ENCODE measurements at places on chromosomes 11 and 22.

DNA sequence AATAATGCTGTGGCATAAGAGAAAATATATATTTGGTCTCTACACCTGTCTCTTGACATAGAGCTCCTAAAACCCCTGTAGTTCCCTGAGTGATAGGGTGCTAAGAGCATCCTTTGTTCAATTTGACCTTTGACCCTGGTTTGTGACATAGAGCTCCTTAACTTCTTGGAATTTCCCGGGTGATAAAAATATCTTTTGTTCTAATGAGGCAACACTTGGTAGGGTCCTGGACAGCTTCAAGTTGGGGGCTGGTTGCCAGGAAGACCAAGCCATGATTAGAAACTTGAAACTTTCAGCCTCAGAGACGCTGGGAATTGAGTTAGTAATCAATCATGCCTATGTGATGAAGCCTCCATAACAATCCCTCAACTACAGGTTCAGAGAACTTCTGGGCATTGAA lies 105.4 kb downstream of the CASP12 start:
- no peak for DNase-seq

GRCh38 chr11:47373876-47374719 lies 4.2 kb downstream of the SPI1 start:
- peak; percentile 46 for DNase-seq

DNA sequence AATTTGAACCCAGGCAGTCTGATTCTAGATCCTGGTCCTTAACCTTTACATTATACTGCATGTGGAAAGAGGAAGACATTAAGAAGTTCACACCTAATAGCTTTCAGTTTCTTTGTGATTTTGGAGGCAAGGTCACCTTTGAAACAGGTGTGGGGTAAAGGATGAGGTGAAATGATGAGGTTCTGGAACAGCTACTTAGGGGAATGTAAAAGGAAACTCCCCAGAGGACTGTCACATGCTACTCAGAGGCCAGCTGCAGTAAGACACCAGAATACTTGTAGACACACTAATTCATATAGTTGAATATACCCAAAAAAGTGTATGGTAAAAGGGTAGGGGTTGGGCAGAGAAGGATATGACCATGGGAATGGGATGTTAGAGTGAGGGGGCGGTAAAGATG lies 5.4 kb downstream of the APIP start:
- no peak for DNase-seq

DNA sequence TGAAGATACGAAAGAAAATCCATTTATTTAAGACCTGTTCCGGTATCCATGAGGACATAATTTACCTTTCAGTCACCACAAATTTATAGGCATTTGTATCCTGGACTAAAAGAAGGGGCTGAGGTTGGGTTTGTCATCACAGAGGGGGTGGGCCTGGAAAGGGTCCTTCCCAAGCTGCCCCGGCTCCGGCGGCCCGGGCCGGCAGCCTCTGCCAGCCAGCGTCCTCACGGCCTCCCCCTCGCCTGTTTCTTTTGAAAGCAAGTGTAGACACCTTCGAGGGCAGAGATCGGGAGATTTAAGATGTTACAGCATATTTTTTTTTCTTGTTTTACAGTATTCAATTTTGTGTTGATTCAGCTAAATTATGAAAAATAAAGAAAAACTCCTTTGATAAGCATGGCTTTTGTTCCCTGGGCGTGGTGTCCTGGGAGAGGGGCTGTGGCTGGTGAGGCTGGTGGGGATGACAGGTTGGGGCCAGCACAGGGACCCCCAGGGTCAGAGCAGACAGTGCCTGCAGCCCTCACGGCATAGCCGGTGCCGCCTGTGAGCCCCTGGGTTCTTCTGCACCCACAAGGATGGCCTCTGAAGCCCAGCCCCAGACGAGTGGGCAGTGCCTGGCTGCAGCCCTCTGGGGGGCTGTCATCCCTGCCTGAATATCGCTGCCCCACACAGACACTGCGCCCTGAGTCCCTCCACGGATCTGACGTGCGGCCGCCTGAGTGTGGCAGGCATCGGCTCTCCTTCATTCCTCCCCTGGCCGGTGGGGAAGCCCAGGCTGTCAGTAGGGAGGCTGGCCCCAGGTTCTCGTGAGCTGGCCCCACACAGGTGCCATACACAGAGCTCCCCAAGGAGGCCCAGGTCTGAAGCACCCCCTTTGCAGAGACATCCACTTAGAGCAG lies 1075.9 kb downstream of the BRD1 start:
- no peak for DNase-seq

DNA sequence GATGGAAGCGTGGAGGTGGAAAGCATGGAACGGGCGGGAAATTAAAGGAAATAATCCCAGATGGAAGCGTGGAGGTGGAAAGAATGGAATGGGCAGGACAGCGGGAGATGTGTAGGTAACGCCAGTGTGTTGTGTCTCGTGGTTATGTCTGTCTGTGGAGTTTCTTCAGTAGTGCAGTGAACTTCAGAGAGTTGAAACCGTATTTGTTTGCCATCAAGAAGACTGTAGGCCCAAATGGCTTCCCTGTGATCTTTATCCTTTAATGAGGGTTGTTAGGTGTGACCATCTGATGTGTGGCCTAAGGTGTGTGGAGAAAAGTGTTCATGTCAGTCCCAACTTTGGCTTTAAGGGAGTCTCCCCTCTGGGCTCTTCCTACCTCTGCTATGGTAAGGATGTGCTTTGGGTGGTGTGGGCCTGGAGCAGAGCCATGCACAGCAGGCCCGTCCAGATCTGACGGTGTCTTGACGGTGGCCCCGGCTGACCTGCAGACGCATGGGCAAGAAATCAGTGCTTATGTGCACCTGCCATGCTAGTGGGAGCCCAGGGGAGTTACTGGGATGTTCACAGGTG lies 39.6 kb downstream of the AP2A2 start:
- no peak for DNase-seq

GRCh38 chr11:87575088-87575487 lies 537.4 kb downstream of the TMEM135 start:
- DNase-seq: no peak

DNA sequence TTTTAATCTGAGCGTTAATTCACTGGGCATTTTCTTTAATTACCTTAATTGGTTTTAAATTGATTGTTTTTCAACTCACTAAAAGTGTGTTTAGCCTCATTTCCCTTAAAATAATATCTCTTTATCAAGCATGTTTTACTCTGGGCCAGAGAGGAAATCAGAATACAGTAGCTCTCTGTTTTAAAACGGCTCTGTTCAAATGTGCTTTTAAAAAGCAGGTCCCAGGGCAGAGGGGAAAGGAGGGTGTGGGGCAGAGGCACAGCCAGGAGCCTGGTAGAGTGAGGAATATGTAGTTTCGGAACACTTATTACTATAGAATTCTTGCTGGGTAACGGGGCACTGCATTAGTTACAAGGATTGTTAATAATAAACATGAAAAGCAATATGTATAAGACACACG lies 47.6 kb downstream of the FBXO7 start:
- DNase-seq: no peak

DNA sequence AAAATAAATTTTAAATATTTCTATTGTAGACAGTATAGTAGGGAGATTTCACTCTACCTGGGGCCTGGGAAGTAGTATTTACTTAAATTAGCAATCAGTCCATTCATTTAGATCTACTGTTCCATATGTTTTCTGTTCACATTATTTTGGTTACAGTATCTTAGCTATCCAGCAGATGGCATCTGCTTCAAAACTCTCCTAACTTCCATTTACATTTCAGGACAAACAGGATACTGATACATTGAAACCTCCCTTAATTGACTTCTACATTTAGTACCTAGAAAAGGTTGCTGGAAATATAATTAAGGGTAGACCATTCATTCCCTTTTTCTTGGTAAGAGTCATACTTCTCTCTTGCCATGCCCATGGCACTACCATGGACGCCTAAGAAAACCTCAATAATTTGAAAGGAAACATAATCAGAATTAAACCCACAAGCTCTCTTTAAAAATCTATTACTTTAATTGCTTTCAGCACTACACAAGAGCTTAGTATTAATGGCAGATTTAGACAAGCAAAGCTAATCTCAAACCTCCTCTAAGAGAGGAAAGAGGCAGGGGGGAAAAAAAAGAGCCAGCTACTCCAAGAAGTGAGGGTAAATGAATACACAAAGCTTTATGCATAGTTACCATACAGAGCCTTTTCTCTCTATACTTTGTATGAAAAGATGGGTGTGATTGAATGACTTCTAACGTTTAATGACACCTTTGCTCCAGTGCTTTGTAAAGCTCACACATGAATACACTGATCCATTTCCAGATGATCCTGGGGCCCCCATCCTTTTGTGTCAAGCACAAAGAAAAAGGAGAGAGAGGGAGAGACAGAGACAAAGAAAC lies 131.2 kb upstream of the MTMR2 start:
- peak; percentile 63 for DNase-seq

- DNase-seq: peak; percentile 52
Observed at GRCh38 chr11:45931739-45932138, 9.3 kb downstream of the LARGE2 start.

GRCh38 chr11:98260983-98261382 lies 759.8 kb upstream of the CNTN5 start:
- peak; percentile 0 for DNase-seq

DNA sequence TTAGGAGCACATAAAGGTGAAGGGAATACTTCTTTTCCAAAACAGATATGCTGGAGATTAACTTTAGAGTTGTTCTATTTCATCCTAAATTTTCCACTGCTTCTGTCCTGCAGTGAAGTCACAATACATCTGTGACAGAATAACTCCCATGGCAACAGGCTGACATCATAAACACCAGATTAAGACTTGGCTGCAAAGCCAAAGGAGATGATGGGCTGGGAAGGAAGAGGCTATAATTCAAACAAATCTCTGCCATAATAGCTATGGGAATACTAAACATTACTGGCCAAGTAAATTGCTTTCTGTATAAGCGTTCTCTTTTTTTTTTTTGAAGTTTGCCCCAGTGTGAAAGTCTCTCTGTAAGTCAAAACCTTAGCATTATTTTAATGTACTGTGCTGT lies 107.7 kb downstream of the CADM1 start:
- no peak for DNase-seq

DNA sequence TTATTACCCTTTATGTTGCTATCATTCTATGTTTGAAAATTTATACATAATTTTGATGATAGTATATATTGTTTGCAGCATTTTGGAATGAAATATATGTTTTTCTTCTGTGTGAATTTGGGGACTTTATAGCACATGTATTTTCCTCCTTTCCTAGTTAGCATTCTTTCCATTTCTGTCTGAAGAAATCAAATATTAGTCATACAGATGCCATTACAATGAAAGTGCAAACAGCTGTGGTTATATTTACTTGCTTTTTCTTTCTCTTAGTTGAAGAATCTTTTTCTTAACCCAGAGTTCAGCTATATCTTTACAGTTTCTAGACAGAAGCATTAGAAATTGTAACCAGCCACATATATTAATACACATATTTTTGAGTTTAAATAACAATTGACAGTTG lies 753.1 kb upstream of the ARHGAP42 start:
- DNase-seq: peak; percentile 30

GRCh38 chr11:38510041-38510440 lies 1912.0 kb upstream of the RAG2 start:
- DNase-seq: no peak

DNA sequence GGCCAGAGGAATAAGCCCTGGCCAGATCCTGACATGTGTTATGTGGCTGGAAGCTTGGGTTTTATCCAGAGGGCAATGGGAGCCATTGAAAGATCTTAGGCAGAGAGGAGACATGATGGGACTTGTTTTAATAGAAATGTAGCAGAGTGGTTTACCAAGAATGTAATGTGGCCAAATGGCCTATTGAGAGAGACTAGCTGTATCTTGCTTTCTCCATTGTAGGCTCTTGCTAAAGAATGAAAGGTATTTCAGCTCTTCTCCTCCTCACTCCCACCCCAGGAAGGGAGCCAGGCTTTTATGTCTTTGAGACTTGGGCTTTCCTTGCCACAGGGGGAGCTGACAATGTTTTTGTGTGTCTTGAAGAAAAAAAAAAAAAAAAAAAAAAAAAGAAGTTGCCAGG lies 82.3 kb downstream of the TRIM29 start:
- DNase-seq: peak; percentile 98

DNA sequence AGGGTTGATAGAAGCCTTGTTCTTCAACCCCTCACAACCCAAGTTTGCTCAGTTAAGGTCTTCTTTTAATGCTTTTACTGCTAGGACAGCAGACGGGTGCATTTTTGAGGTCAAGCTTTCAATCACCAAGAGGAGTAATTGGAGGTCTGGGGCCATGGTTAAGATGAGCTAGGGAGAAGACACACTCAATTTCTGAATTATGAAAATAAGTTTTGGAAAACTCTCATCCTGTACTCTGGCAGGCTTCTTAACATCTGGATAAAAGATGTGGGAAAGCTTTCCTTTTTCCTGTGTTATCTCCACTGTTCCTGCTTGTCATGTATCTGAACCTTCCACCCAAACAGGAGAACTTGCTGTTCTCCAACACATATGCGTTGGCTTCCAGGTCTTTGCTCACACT lies 9.7 kb downstream of the ABTB2 start:
- no peak for DNase-seq

DNA sequence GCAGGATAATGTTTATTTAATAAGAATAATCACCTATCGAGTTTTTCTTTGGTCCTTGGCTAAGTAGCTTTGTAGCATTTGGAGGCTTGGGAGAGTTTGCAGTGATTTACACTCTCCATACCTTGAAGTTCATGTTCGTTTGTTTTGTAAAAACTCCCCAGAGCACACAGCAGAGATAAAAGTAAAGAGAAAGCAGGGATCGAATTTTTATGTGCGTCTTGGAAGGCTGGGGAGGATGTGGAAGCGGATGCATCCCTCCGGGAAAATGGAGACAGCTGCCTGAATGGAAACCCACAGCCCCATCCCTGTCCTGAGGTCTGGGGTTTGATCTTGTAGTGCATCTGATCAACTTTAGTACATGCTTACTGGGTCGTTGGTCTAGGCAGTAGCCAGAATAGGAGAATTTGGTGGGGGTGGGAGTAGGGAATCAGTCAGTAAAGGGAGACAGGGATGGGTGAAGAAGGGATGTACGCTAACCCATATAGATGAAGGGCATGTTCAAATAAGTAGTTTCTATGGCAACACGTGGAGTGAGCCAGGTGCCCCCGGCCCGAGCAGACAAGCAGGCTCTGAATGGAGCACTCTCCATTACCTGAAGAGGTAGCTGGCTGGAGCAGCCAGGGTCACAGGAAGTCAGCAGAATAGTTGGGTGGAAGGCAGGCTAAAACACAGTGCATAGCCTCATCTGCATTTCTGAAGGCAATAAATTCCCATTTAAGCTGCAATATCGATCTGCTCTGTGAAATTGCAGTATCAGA lies 147.8 kb downstream of the COMMD9 start:
- no peak for DNase-seq

DNA sequence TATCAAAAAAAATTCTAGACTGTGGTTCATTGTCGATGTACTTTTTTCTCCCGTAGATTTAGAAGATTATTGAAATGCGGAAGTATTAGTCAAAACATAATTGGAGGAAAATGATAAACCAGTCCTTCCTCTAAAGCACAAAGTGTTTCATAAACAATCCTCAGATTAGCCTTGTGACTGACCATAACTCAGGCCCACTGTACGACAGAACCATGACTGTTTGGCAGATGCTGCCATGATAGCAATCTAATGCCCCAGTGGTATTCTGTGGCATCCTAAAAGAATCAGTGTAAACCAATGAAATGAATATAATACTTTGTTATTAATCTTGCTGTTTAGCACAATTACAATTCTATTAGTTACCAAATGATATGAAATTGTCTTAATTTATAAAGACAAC lies 127.0 kb upstream of the CTSC start:
- DNase-seq: no peak

DNA sequence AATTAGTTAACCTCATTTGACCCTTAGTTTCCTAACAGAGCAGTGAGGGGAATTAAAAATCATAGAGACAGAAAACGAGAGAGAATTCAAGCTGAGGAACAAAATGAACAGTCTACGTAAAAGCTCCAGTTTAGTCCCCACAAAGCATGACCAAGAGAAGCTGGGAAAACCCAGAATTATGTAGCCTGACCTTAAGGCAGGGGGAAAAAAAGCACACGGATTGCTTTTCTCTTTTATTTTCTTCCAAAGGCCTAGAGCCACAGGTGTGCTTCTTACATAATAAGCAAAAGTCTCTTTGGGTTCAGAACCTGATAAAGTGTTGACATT lies 514 bp upstream of the AMBRA1 start:
- no peak for DNase-seq
